ENCODE measurements at places on chromosomes 3 and 15.

DNA sequence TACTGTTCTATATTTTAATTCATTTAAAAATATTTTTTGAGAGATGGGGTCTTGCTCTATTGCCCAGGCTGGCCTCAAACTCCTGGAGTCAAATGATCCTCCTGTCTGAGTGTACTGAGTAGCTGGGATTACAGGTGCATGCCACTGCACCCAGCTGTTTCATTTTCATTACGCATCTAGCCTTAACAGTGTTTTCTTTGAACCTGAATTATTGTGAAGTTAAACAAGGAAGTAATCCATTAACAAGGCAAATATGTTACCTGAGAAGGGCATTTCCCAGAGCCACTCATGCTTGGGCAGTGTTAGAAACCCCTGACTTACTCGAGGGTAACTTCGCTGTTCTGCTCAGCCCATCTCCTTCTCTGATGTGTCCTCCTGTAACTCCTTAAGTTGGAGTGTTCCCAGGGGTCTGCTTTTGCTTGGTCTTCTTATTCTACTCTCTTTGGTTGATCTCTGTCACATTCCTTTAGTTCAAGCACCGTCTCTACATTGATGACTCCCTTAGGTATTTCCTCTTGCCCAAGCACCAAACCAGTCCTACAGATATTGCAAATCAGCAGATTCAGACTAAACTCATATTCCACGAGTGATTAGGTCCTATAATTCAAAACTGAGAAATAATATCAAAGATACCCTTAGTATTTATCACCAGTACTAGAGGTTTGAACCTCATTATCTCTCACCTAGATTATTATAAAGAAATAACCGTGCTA, 107.9 kb downstream of the STAC start:
- no peak for DNase-seq

GRCh38 chr3:151501171-151501922, 40.5 kb upstream of the IGSF10 start:
- DNase-seq: no peak

DNA sequence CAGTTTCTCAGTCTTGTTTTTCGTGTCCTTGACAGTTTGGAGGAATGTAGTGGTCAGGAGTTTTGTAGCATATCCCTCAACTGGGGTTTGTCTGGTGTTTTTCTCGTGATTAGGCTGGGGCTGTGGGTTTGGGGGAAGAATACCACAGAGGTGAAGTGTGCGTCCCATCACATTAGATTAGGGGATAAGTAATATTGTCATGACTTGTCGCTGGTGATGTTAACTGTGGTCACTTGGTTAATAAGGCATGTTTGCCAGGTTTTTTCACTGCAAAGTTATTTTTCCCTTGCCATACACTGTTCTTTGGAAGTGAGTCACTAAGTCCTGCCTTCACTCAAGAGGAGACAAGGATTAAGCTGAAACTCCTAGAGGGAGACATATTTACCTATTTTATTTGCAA, 39.1 kb downstream of the PAK2 start:
- DNase-seq: peak; percentile 31

GRCh38 chr3:100900671-100901335, 92.4 kb downstream of the ABI3BP start:
- no peak for DNase-seq

- no peak for DNase-seq
Measured at GRCh38 chr3:12835052-12835665, 6.2 kb downstream of the RPL32 start.

DNA sequence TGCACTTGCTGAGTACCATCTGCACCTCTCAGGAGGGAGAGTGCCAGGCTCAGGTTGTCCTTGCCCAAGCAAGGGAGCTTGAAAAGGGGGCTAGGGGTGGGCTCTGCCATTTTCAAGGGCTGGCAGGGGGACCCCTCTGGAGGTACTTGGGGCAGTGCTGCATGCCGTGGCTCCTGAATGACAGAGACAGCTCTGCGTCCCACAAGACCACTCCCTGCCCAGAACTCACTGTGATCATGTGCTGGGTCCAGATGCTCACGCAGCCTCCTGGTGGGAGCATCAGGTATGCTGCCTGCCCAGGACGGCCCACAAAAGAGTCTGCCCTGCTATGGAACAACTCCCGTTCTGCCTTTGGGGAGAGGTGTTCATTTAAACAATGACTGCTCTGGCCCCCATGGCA, 165.2 kb downstream of the GOLGA6L4 start:
- no peak for DNase-seq

DNA sequence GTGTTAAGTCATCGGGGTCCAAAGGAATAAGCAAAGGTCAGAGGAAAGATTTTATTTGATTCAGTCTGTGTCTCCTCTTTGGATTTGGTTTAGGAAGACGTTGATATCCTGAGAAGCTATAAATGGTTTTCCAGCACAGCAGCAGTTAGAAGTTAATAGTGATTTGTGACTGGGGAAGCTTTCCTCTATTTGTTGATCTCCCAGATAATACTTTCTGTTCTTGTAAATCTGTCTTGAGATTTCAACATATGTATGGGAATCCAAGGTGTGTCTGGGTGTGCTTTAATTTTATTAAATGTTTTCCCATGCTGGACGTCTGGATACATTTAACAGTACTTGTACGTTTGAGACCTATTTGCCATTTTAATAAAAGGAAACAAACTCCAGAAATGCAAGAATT, 409.5 kb downstream of the ROBO1 start:
- DNase-seq: no peak

DNA sequence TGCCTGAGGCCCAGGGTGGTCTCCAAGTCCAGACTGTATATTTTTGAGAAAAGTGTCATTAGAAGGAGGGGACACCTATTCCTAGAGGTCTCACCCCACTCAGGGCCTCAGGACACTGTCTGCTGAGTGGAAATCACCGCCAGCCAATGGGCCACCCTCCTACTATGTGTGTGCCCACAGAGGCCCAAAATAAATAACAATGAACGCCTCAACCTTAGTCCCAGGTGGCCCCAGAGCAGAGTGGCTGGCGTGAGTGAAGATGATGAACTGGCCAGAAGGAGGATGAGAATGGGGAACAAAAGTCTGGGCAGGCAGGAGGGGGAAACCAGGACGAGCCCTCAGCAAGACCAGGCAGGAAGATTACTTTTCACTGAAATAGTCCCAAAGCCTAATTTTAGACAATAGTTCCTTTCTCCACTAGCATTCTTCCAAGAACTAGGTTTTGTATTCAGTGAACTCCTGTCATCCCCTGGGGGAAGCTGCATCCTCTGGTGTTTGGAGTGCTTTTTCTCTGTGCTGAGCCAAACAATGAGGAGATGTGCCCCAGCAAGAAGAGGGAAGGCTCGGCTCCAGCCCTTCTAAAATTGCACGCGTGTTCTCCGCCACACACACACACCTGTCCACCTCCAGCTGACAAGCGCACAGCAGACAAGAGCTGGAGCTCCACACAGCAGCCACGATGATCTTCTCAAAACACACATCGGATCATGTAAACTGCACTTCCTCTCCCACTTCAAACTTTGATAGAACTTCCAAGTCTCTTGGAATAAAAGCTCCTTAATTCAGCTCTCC, 72.2 kb downstream of the ADCY5 start:
- no peak for DNase-seq

DNA sequence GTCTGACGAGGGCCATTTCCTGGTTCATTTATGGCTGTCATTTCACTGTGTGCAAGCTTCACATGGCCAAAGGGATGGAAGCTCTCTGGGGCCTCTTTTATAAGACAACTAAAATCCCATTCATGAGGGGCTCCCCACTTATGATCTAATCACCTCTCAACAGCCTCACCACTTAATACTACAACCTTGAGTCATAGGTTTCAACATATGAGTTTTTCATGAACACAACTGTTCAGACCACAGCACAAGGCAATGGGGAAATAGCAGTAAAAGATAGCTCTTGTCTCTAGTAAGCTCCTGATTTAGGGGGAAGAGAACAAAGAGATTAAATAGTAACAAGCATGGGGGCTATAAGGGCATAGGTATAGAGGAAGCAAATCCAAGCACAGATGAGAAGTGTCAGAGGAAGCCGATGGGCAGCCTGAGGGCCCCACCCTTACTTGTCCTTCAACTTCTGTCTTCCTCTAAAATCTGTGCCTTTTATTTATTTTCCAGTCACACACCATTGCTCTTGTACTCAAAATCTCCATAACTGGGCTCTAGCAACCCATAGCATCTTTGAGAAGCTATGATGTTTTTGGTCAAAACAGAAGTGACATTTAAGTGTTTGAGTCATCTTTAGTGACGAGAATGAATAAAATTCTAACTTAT, 329.1 kb downstream of the UNC13C start:
- no peak for DNase-seq

DNA sequence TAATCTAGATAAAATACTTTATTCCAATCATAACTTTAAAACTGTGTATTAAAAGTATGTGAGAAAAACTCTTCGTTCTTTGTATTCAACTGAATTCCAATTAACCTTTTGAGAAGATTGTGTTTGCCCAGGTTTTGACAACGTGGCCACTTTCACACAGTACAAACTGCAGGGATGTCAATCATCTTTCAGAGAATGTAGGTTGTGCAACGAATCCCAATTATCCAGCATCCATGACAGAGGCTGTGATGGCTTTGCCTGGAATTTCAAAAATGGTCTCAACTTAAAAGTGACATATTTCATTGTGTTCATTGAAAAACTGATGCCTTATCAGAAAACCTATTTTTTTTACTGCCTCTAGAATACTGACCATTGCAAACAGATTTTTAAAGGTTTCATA, 615.1 kb upstream of the KCNMB2 start:
- no peak for DNase-seq

DNA sequence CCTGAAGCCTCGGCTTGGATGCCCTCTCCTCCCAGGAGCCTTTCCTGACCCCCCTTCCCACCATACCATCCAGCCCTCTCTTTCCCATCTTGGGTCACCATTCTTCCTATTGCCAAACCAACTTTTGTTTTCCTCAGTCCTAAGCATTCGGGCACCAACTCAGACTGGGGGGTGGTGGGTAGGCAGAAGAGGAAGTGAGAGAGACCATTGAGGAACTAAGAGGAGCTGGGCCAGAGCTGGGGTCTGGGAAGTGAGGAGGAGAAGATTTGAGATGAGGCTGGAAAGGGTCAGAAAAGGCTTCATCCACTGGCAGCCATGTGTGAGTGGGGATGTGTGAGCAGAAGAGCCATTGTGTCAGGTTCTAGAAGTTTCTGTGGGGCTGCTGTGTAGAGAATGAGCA, 37.7 kb downstream of the TKT start:
- DNase-seq: no peak
